ENCODE measurements at places on chromosomes 3 and 15.

DNA sequence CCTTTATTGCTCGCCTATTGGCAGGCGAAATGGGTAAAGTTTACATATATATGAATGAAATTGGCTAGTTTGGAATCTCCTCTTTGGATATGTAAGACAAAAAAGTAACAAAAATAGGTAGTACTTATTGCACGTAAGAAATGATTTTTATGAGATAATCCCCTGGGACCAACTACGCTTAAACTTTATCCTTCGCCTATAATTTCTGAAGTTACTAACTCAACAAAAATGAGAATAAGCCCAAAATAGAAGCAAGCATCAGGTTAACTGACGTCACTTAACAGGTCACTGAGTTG lies 438 bp upstream of the SLC49A4 start:
- no peak for DNase-seq

DNA sequence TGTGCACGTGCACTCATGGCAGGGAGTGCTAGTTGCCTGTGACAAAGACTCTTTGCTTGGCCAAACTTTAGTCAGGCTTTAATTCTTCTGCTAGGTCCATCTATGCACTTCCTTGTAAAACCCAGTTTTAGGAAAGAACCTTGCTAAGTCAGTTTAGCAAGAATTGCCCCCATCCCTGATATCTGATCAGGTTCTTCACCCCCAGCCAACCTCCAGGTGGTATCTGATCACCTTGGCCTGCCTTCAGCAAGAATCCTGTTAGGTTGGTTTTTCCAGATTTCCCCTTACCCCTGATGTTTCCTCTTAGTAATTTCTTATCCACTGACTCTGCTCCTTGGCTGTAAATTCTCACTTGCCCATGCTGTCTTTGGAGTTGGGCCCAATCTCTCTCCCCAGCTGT lies 8.4 kb downstream of the HSPBAP1 start:
- no peak for DNase-seq

DNA sequence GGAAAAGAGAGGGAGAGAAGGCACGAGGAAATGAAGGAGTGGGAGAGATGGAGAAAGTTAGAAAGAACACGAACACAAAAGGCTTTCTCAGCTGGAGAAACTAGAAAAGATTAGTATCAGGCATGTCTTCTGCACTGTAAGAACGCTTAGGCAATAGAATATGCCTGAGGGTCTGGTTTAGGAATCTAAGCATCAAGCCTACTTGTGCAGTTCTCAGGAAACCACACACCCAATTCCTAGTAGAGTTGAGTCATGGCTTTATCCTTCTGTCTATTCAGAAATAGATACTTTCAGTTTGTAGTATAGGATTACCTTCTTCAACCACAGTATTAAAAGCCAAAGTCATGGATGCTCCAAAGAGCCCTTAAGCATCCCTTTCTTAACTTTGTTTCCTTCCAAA lies 969.4 kb downstream of the NTRK3 start:
- no peak for DNase-seq

- no peak for DNase-seq
Measured at GRCh38 chr3:86989006-86989405, 1.9 kb downstream of the VGLL3 start.

- DNase-seq = no peak
Measured at GRCh38 chr15:25422021-25422420, 16.8 kb downstream of the UBE3A start.

GRCh38 chr3:128432301-128432970 lies 34.3 kb downstream of the DNAJB8 start:
- DNase-seq = peak; percentile 13

GRCh38 chr3:171803044-171803443 lies 7.2 kb downstream of the PLD1 start:
- DNase-seq = no peak

- DNase-seq = no peak
Measured at GRCh38 chr3:168548719-168549118, 453.0 kb upstream of the GOLIM4 start.

GRCh38 chr3:175179055-175179454 lies 319.9 kb downstream of the NAALADL2 start:
- no peak for DNase-seq

DNA sequence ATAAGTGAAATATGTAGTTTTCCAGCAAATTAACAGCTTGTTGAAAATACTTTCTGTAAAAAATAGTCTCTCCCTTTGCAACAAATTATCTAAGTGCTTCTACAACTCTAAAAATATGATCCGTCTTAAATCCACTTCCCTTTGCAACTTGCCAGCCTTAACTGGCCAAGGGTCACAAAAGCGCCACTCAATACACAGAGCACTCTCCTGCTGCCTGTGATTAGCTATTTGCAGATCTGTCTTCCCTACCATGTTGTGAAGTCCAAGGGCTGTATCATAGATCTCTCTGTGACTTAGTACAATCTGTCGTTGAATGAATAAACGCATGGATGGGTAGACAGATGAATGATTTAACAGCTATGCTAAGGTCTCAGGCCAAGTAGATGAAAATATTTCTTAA lies 76.2 kb downstream of the ITGB5 start:
- no peak for DNase-seq

DNA sequence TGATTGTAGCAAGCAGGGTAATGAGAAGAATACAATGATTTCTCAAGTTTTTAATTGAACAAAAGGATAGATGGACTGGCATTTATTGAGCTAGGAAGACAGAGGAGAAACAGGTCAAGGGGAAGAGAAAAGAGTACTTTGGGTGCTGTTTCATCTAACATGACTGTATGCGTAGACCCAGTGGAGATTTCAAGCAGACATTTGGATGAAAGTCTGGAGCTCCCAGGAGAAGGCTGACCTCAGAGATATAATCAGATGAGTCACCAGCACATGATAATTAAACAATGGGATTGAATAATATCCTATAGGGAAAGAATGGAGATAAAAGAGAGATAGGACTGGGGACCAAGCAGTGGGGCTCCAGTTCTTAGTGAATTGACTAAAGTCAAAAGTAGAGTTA lies 194.9 kb downstream of the ARRDC4 start:
- DNase-seq = no peak

DNA sequence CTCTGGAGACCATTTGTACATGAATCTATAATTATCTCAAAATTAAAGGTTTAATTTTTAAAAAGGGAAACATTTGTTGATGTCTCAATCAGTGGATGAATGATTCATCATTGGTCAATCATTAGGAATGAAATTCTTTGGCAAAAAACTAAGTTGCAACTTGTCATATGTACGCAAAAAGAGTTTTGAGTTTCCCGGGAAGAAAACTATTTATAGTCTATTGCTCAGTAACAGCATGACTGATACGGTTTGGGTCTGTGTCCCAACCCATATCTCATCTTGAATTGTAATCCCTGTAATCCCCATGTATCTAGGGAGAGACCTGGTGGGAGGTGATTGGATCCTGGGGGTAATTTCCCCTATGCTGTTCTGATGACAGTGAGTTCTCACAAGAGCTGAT lies 765.8 kb upstream of the ROBO1 start:
- no peak for DNase-seq

DNA sequence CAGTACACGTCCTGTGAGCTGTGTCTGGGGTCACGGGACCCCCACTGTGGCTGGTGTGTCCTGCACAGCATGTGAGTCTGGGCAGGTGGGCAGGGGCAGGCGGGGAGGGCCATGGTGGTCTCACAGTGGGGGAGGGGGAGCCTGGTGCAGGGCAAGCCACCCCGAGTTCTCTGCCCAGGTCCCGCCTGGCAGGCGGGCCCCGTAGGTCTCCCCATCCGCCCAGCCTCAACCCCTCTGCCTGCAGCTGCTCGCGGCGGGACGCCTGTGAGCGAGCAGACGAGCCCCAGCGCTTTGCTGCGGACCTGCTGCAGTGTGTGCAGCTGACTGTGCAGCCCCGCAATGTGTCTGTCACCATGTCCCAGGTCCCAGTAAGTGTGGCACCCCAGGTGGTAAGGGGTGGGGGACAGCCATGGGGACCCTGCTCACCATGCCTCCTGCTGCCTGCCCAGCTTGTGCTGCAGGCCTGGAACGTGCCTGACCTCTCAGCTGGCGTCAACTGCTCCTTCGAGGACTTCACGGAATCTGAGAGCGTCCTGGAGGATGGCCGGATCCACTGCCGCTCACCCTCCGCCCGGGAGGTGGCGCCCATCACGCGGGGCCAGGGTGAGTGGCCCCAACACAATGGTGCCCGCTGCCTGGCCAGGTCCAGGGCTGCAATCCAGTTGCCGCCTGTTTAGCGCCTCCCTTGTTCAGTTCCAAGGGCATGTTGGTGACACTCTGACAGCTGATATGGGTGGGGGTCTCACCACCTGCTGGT lies 21.9 kb downstream of the PLXNA1 start:
- no peak for DNase-seq

DNA sequence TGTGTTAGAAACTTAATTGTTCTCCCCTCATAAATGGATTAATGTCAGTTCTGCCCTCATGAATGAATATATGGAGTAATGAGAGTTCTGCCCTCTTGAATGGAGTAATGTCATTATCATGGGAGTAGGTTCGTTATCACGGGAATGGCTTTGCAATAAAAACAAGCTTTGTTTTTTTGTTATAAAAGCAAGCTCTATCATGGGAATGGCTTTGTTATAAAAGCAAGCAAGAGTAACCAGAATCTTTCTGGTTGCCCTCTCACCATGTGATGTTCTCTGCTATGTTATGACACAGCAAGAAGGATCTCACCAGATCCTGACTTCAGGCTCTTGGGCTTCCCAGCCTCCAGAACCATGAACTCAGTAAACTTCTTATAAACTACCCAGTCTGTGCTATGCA lies 38.4 kb upstream of the UBL7 start:
- DNase-seq = no peak

- DNase-seq = no peak
Measured at GRCh38 chr15:93982226-93982727, 249.1 kb upstream of the MCTP2 start.

DNA sequence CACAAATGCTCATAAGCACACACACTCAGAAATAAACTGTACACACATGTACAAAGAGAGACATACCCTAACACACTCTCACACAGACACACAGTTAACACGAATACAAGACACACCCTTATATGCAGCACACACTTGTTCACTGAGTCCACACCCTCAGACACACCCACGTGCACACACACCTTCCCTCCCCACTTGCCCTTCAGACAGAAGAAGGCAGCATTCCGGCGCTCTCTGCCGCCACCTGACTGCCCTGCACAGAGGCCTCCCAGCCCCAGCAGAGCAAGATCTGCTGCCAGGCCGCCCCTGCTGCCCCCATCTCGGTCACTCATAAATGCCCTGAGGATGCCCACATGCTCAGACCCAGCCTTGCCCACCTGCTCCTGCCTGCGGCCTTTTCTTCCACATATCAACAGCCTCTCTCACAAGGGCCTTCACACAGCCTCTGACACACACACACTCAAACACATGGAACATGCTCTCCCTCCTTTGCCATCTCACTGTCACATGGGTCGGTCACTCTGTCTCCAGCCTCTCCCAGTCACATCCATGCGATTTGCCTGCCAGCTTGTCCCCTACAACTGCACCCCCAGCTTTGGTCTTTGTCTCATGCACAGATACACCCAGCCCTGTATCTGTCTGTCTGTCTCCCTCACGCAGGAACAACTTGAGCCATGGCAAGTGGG lies 71.1 kb downstream of the EPHB3 start:
- DNase-seq = no peak

DNA sequence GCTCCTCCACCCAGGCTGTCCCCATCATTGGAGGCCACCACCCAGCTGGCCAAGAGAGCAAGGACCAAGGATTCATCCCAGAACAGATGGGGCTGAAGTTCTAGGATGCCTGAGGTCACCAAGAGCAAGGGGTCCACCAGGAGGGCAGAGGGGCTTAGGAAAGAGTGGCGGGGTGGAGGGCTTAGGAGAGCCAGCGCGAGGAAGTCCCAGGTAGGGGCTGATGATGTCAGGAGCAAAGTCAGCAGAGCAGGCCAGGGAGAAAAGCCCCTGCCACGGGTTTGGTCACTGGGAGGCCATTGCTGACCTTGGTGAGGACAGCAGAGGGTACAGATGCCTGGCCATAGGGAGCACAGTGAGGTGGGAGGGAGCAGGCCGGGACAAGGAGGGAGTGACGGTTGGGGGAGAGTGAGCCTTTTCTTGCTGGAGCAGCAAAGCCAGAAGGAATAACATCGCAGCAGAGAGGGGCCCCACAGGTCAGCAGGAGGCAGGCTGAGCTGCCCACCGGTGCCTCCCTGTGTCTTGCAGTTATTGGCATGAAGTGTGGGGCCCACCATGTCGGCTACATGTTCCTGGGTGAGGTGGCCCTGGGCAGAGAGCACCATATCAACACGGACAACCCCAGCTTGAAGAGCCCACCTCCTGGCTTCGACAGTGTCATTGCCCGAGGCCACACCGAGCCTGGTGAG lies 5.2 kb downstream of the PARP3 start:
- DNase-seq = no peak

- DNase-seq = peak; percentile 28
Measured at GRCh38 chr15:63089260-63090043, 32.2 kb upstream of the LACTB start.

GRCh38 chr3:163916596-163917560 lies 1161.4 kb downstream of the SI start:
- no peak for DNase-seq

DNA sequence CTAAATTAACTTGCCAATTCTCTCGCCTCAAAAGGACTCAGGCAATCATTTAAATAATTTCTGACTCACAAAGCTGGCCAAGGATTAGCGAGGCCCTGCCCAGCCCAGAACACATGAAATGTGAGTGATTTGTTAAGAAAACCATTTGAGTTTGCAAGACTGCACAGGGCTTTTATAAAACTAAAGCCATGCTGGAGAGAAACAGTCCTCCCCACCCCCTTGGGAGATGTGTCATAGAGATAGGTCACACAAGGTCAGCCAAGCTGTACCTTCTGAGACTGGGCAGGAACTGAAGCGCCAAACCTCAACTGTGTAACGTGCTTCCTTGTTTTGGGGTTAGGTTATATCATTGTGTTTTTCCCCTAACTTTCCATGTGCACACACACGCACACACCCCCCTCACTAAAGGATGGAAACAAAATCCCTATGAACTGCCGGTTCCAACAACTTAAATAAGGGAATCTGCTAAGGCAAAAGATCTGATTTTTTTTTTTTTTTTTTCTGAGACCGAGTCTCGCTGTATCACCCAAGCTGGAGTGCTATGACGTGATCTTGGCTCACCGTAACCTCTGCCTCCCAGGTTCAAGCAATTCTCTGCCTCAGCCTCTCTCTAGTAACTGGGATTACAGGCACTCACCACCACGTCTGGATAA lies 8.1 kb downstream of the SPATA12 start:
- no peak for DNase-seq

GRCh38 chr3:49434731-49435130 lies 5.6 kb upstream of the NICN1 start:
- no peak for DNase-seq

DNA sequence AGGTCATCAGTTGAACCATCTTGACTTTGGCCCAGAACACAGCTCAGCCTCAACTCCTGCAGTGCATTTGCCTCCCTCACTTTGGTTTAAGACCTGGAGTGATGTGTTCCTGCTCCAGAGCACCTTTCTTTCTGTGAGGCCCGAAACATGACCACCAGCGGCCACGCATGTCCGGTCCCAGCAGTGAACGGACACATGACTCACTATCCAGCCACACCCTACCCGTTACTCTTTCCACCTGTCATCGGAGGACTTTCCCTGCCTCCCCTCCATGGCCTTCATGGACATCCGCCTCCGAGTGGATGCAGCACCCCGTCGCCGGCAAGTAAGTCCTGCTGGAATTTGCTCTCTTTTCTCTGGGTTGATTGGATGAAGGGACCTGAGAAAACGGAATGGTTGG lies 253.8 kb upstream of the RARB start:
- no peak for DNase-seq

- DNase-seq = peak; percentile 34
Measured at GRCh38 chr3:185332026-185332735, 30.8 kb upstream of the MAP3K13 start.

Data from DMS79 (cell line).